ENCODE measurements at places on chromosomes 1 and 21. TPM values are rescaled to one million over a fixed set of nuclear protein-coding genes. Genes with fewer than 3 reads are reported as not detected.

DNA sequence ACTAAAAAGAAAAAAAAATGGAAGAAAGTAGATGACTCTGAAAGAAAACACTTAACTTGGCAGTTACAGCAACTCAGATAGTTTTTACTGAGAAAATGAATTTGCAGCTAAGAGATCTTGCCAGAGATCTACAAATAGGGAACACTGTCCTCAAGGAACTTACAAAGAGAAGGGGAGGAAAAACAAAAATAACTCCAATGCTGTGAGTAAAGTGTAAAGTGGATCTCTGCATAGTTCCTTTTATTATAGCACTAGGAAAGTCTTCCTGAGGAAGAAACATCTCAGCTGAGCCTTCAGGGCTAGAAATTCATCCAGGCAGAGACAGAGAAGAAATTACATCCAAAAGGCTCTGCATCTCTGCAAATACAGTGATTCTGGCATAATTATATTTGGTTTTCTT lies 3.9 kb downstream of the CD1B start:
- DNase-seq: no peak

GRCh38 chr1:237018896-237019295 lies 14.7 kb upstream of the MT1HL1 start:
- DNase-seq: no peak

DNA sequence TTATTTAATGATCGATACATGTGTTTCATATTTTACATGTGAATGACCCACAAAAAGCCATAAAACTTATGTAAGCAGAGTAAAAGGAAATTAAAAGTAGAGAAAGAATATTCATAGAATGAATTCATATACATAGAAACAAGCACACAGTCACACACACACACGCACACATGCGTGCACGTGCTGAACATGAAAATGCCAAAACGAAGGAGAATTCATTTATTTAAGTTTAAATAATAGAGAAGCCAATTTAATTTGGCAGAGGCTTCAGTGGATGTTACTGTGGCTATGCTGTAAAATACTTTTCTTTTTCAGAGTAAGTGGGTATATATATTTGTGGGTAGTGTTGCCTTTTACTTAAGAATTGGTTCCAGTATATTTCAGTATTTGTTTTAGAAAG lies 145.0 kb upstream of the C21orf91 start:
- no peak for DNase-seq

- DNase-seq: peak; percentile 45
Measured at GRCh38 chr1:244354810-244355278, 96.9 kb downstream of the ADSS2 start.

DNA sequence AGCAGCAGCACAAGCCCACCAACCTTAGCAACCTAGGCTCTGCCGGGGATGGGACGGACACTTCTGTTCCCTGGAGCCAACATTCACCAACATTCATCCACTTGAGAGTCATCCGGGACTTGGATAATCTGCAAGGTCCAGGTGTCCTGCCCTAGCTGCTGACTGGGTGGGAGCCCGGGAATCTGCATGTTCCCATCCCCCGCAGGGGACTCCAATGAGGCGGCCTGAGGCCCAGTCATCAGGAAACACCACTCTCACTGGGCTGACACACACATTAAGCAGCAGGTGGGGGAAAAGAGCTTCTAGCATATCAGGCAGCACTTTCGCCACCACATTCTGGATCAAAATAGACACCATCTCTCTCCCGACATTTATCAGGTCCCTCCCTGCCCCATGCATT lies 38.4 kb upstream of the CCSAP start:
- peak; percentile 69 for DNase-seq

GRCh38 chr21:21750124-21750825 lies 752.1 kb downstream of the NCAM2 start:
- DNase-seq: no peak

DNA sequence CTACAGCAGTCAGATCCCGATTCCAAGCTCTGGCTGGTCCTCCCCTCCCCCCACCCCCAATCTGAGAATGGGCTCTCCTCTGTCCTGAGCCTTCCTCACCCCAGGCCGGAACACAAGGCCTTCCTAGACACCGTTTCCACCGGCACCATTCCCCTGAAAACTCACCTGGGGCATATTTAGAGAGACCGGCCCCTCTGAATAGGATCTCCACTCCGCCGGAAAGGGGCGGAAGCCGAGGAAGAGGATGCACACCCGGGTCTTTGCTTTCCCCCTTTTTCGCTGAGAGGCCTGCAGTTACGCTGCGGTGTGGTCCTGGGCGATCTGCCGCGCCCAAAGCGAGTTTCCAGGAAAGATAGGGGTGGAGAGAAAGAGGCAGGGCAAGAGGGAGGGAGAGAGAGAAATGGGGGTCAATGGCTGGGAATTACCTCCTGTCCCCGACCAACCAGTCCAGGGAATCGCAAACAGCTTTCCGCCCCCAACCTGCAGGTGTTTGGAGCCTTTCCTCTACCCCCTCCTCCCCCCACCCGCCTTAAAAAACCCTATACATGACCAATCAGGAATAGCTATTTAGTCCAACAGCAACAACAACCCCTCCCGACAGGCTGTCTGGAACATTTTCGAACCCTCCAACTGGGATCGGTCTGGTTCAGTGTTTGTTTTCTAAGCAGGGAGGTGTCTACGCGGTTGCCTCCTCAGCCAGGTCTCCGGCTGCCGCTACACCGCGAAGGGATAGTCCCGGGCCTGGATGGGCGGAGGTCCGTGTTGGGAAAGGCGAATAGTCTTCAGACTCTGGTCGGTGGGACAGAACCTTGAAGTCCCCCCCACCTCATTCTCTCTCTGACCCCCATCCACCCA lies 2.8 kb downstream of the TAL1 start:
- no peak for DNase-seq

DNA sequence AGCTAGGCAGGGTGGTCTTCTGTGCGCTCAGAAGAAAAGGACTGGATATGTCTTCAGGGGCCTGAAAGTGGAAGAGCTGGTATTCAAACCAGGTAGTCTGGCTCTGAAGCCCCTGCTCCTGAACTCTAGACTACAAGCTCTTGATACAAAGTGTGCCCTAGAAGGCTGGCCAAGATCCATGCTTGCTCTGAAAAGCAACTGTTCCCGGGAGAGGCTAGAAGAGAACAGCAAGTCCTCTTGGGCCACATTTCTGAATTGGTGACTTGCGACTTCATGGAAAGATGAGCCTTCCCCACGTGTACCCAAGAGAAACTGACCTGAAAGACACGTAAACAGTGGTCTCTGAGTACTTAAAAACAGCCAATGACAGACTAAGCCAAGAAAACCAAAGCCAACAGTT lies 123.3 kb upstream of the GRIK3 start:
- peak; percentile 2 for DNase-seq

GRCh38 chr1:19053486-19053885 lies 97.0 kb upstream of the IFFO2 start:
- DNase-seq: no peak

DNA sequence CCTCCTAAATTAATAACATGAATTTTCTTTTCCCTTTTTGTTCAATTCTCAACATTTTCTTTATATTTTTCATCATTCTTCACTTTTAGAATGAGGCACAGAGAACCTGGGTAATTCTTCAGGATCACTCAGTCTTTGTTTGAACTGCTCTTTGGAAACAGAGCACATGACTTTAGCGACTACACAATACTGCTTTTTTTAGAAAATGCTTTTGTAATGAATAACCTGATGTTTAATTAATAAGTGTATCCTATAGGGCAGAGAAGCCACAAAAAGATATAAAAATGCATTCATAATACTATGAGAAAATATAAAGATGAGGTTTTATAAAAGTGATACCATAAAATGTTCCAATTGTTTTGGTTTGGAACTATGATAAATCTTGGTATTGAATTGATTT lies 77.8 kb downstream of the LRRC7 start:
- DNase-seq: no peak

DNA sequence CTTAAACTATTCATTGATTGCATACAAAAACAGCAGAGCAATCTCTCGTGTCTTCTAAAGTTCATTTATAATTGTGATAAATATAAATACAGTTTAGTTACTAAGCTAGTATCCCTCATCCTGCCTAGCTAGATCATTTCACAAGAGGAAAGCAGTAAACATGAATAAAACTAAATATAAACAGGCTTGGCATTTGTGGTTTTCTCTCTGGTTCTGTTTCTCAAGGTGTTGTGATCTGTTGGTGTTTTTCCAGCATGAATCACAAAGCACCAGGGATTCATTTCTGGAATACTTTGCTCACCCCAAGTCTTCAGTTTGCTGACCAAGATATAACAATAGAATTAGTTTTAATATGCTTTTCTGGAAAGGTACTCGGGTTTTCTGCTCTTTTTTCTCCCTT lies 32.7 kb upstream of the GLIS1 start:
- no peak for DNase-seq

DNA sequence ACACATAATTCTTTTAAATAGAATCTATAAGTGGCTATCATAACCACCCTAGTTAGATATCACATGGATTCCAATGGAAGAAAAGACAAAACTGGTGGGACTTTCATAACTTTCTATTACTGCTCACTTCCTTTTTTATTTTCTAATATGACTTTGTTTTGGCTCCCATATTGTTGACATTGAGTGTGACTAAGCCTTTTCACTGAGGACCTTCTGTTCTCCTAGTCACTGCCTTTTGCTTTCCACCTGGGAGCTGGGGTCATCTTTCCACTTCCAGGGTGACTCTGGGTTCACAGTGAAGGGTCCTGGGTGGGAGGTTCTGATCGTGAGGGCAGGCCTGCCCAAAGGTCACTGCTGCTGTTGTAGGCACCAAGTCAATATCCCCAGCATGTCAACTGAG lies 275.8 kb downstream of the TGFB2 start:
- no peak for DNase-seq

DNA sequence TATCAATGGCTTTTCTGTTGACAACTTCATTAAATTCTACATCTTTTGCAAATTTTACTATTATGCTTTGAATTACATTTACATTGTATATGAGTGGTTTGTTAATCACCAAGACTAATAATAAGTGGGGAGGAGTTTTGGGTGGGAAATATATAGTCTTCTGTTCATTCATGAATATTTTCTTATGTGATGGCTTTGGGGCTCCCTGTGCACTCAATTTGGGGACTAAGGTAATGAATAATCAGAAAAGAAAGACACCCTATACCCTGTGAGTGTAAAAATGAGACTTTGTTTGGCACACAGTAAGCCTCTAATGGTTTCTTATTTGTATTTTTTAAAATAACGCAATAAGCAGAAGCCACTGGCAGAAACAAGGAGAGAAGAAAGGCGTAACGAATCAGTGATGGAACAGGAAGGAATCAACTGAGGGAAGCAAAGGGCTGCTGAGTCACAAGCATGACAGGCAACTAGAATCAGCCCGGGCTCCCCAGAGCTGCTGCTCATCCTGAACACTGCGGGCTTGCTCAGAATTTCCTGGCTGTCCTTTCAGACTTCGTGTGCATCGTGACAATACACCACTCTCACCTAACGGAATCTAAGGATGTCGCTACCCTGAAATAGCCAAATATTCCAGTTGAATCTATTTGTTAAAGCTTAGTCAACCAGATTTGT lies 20.8 kb upstream of the RGS2 start:
- no peak for DNase-seq

GRCh38 chr1:39305555-39305954 lies 101.1 kb downstream of the MACF1 start:
- DNase-seq: no peak

GRCh38 chr1:34829250-34829649 lies 30.3 kb downstream of the SMIM12 start:
- DNase-seq: no peak

- no peak for DNase-seq
Measured at GRCh38 chr1:226882187-226882586, 11.8 kb downstream of the PSEN2 start.

DNA sequence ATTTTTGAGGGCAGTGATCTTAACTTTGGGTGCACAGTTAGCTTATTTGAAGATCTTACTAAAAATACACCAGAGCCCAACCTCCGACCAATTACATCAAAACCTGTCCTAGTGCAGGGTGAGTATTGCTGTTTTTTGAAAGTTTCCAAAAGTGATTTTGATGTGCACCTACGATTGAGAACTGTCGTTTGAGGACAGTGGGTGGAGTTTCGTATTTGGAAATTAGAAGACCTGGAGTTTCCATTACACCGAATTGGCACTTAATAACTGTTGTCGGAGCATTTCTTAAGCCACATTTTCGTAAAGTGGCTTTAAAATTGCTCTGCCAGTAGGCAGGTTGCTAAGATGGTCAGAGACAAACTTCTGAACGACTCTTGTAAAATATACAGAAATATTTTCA lies 1.1 kb downstream of the SOD1 start:
- no peak for DNase-seq

DNA sequence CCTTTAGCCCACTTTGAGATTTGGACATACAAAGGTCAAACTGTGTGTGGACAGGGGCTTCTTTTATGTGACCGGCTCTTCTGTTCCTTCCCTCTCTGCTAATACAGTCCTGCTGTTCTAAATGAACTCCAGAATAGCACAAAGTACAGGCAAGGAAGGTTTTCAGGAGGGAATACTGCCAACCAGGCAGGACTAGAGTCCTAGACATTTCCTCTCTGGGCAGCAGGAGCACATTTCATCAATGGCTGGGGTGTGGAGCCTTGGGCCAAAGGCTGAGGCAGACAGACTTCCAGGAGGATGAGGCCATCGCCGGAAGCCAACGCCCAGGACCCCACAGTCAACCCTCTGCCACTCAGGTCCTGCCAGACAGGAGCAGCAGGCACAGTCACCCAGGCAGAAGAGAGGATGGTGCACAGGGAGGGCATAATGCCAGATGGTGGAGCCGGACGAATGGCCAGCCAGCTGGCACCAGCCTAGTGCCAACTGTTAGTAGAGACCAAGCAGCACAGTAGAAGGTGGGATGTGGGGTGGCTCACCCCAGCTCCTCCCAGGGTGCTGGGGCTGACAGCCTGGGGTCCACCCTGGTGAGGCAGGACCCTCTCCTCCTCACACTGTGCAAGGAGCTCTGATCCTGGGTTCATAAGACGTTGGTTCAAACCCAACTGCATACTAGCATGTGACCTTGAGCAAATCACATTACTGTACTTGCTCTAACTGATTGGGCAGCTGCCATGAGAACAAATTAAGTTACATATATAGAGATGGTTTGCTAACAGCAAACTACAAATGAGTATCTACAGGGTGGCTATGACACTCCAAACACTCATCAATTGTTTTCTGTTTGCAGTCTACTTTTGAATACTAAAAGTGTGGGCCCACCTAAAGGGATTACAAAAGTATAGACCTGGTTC lies 410.7 kb downstream of the SIPA1L2 start:
- DNase-seq: no peak

GRCh38 chr21:45347048-45347711 lies 57.8 kb upstream of the COL18A1 start:
- no peak for DNase-seq

DNA sequence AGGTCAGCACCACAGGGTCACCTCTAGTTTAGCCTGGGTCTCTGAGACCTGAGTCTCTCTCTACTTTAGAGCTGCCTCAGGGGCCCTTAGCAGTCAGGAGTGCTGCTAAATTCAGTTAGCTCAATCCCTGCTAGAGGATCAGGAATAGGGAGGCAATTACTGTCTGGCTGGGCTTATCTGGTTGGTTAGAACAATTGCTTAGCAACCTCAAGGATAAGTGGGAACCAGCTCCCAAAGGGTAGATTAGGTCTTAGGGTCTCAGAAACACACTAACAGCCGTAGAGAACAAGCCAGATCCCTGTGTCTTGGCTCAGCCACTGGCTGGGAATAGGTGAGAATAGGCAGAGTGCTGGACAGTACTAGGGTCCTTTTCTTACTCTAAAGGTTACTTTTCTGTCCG lies 7.7 kb downstream of the PM20D1 start:
- DNase-seq: no peak

- DNase-seq: no peak
Measured at GRCh38 chr21:25384782-25385181, 222.5 kb downstream of the MRPL39 start.

Gene LRRIQ3
- 0.71 TPM for total RNA-seq

Gene HES3
- not detected for total RNA-seq

Gene KRTAP25-1
- not detected for total RNA-seq

Gene LCA5L
- 0.55 TPM for total RNA-seq

Gene PKP1
- 11.5 TPM for total RNA-seq

Gene LHX4
- total RNA-seq: 0.06 TPM

Gene TMEM269
- not detected for total RNA-seq

Gene METTL25B
- 20.0 TPM for total RNA-seq

All from mesenteric fat pad (tissue), 1 donor.